ENCODE measurements at places on chromosomes 4 and X.

GRCh38 chrX:29145316-29145715 lies 558.1 kb downstream of the IL1RAPL1 start:
- no peak for DNase-seq

DNA sequence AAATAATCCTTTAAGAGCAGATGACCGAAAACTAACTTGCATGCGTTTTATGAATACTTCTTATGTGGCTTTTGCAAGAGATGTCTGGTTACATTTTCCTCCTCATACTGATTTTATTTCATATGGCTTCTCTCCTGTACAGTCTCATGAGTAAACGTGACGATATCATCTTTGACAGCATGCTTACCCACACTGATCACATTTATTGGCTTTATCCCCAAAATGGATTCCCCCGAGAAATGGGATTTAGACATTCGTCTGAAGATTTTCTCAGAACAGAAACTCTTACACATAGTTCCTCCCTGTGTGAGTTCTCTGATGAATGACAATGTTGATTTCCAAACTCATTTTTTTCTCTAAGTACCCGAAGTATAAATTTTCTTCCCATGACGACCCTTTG lies 939.7 kb upstream of the LCORL start:
- DNase-seq = no peak

DNA sequence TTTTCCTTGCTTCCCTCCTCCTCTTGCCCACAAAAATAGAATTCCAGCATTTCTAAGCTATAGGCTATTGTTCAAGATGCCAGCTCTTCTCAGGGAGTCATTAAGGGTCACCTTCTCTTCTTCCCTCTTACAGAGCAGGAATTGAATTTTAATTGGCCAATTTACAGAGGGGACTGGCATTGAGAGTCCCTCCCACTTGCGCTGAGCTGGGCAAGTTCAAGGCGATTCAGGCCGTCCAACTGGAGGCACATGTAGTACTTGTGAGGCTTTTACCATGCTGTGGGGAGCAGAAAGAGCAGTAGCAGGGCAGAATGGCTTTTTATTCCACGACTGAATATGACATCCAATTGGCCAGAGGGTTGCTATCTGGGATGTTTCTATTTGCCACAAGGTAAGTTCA lies 181.9 kb downstream of the SOWAHB start:
- DNase-seq = no peak

DNA sequence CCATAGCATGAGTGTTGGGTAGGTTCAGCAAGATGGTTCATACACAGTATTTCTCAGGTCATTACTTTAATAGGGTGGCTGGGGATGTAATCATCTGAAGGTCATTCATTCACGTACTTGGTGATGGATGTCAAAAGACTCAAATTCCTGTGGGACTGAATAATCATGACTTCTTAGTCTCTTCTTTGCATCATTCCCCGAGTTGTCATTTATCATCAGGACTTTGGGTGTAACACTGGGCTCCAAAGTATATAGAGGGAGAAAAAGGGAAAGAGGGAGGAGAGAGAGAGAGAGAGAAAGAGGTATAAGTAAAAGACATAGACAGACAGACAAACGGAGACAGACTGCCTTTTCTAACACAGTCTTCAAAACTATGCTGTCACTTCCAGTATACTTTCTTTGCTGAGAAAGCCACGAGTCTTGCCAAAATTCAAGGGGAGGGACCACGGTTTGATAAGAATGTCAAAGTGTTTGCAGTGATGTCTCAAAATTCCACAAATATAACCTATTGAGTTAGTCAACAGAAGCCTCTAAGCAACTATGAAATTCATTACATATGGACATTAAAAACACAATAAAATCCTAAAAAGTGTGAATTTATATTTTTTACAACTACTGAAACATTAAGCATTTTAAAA lies 55.9 kb downstream of the UGT2A3 start:
- DNase-seq = no peak

DNA sequence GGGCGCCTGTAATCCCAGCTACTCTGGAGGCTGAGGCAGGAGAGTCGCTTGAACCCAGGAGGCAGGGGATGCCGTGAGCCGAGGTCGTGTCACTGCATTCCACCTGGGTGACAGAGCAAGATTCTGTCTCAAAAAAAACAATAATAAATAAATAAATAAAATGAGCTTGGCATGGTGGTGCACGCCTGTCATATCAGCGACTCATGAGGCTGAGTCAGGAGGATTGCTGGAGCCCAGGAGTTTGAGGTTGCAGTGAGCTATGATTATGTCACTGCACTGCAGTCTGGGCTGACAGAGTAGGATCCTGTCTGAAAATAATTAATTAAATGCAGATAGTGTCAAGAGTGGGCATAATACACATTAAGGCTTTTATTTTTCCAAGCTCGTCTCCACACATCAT lies 77.5 kb downstream of the DHRSX start:
- DNase-seq = no peak

GRCh38 chr4:99724067-99724466 lies 66.4 kb upstream of the C4orf54 start:
- DNase-seq = no peak

GRCh38 chr4:105236916-105237311 lies 90.2 kb downstream of the TET2 start:
- no peak for DNase-seq

- no peak for DNase-seq
Observed at GRCh38 chrX:8546715-8547114, 82.1 kb downstream of the VCX3B start.

DNA sequence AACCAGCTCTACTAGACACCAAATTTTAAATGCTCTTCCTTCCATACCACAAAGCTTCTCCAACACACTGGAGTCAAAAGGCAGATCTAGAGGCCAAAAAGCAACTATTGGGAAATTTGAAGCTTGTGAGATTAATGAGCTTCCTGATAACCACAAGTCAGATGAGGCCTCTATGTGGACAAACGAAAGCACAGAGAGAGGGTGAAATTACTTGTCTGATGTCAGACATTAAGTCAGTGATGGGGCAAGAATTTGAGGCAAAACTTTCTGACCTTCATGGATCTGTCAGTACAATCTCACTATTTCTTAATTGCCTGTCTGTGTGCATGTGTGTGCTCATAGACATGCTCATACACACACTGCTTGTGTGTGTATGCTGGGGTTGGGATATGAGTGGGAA lies 103.6 kb downstream of the GUCY2F start:
- DNase-seq = no peak

GRCh38 chr4:79756140-79756895 lies 316.7 kb downstream of the ANTXR2 start:
- no peak for DNase-seq

GRCh38 chrX:150933945-150934350 lies 35.5 kb upstream of the CD99L2 start:
- DNase-seq = no peak

- no peak for DNase-seq
Observed at GRCh38 chrX:154441564-154441963, 2.4 kb upstream of the FAM50A start.

DNA sequence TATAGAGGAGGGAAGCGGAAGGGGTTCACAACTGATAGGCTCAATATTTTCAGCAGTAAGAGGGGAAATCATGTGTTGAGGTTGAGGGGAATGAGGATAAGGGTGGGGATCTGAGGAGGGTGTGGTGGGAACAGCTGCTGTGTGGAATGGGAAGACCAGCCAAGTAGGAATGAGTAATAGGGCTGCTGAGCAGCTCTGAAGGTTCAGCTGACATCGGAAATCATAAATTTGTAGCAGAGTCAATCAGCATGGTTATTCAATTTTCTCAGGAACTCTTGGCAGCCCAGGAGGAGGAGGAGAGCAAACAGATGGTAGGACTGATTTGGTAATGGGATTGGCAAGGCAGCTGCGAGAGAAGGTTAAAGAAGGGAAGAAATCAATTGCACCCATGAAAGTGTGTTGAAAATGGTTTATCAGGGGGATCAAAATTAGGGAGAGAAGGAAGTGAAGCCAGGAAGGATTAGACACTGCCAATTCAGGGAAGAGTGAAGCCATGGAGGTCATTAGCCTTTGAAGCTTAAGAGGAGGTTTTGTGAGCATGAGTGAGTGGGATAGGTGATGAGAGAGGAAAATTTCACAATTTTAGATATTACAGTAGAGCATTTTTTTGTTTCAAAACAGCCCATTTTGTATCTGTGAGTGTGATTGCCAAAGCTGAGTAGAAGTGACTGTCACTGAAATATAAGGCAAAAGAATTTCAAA lies 82.6 kb downstream of the PCDH7 start:
- DNase-seq = no peak

DNA sequence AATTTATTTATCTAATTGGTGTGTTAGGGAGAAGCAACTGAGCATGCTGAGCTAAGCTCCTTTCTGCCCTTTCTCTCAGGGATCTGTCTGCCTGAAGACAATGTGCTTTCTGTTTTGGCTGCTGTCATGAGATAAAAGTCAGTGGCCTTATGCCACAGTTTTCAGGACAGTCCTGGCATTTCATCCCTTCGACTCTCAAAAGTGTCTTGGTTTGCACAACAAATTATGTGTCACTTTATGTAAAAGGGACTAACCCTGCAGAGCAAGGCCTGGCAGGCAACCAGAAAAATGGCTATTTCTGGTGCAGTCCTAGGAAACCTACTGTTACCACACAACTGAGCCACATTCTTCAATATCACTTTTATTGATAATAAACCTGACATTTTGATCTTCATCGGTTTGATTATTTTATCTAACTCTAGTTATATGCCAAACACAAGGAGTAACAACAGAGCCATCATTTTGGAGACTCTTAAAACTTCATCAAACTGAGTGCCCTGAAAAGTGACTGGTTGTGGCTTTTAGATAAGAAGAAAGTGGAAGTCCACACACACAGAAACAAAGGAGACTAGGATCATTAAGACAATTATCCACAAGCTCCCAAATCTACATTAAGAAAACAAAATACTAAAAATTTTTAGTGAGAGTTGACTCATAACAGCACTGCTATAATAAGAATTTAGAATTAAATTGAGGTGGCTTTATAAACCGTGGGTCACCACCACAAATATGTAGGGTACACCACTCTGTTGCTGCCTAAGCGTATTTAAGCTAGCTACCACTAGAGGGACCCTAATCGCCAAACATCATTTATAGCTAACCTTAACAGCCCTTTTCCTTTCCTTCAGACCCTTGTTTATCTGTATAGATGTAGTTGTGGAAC lies 95.9 kb upstream of the PTPN13 start:
- DNase-seq = peak; percentile 65

DNA sequence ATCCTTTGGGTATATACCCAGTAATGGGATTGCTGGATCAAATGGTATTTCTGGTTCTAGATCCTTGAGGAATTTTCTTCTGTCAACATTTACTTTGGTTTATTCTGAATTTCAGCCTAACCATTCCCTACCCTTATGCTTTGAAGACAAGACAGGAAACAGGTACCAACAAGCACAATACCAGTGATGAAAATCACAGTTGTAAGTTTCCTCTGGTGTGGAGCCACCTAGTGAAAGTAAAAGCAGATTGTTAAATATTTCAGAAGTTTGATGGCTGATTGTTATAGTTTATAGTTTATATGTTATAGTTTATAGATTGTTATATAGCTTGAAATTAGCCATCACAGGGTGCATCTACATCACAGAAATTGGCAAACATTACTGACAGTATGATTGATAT lies 104.5 kb upstream of the AGA start:
- no peak for DNase-seq

- DNase-seq = no peak
Observed at GRCh38 chr4:39514888-39515401, 12.3 kb downstream of the UGDH start.

GRCh38 chr4:47432749-47433148 lies 30.8 kb downstream of the COMMD8 start:
- no peak for DNase-seq

DNA sequence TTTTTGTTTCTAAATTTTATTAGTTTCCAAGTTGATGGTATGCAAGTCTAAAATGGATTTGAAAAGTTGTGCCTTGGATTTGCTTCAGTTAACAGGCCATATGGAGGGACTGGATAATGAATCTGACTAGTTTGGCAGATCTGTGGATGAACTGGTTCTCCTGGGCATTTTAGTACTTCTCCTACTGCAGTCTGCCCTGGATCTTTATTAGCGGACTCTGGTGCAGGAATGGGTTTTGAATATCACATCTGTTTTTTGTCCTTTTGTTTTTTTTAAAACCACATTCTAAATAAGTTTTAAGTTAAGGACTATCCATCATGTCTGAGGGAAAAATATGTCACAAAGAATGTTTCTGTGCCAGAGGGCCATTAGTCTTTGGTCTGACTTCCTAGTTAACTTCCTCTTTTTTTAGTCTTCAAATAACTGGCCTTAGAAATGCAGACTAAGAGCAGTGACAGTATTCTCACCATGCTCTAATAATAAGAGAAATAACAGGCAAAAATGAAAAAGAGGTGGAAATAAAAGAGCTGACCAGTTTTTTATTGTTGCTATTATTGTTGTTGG lies 13.9 kb upstream of the DCK start:
- no peak for DNase-seq

GRCh38 chr4:137896221-137896737 lies 345.9 kb downstream of the SLC7A11 start:
- no peak for DNase-seq

GRCh38 chr4:123661080-123661737 lies 264.6 kb downstream of the SPRY1 start:
- DNase-seq = no peak

DNA sequence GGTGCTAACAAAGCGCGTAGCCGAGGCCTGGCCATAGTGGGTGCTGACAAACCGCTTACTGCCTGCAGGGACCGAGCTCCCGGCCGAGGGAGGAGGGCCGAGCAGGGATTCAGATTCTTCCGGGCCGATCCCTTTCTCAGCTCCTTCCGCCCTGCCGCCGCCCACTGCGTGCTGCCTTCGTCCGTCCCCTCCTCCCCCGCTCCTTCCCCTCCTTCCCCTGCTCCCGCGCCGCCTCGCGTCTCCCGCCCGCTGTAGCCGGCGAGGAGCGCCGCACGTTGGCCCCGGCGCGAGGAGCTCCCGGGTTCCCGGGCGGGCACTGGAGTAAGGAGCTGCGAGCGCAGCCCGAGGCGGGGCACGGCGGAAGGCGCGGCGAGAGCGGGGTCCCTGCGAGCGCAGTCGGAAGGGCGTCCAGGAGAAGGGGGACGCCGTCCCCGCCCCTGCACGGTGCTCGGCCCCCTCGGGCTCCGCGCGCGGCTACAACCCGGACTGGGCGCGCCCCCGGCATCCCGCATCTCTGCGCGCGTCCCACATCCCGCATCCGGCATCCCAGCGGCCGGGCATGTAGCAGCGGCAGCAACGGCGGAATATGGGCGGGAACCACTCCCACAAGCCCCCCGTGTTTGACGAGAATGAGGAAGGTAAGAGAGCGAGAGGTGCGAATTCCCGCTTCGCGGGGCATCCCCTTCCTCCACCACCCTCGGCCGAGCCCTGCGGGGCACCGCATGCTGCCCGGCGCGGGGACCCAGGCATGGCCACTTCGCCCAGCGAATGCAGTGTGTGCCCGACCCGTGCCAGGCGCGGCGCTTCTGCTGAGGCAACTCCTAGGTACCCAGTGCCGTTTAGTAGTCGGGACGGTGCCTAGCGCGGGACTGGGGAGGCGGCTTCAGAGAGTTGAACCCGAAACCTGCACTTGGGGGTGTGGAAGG lies at the start of gene STK32B:
STK32B (plus strand) TSS at position 203 of the 926 bp plus-strand sequence.
- peak; percentile 14 for DNase-seq

DNA sequence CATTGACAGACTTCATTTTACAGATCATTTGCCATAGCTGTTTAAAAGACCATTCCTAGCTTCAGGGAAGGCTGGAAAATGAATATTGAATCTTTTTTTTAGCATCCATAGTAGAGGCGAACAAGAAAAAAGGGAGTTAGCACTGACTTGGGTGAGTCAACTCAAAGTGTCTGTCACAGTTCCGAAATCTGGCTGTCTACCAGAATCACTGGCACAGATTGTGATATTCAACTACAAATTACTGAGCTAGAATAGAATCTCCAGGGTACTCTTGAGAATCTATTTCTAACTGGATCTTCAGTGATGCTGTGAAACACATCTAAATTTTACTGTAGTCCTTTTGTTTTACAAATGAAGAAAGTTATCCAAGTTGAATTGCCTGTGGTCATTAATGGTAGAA lies 31.5 kb downstream of the SEC24B start:
- no peak for DNase-seq

Measured in activated CD4-positive, alpha-beta T cell treated with anti-CD3 and anti-CD28 coated beads, Interleukin-10, Interleukin-2, amounts not matched to agents 100 ng/mL and 50 ng/mL, durations not matched to agents 16 hours and 8 hours (primary cell).